Left colon (tissue), 2 donors: ENCODE measurements at places on chromosomes 12 and 14. TPM values are rescaled to one million over a fixed set of nuclear protein-coding genes. Genes with fewer than 3 reads are reported as not detected.

DNA sequence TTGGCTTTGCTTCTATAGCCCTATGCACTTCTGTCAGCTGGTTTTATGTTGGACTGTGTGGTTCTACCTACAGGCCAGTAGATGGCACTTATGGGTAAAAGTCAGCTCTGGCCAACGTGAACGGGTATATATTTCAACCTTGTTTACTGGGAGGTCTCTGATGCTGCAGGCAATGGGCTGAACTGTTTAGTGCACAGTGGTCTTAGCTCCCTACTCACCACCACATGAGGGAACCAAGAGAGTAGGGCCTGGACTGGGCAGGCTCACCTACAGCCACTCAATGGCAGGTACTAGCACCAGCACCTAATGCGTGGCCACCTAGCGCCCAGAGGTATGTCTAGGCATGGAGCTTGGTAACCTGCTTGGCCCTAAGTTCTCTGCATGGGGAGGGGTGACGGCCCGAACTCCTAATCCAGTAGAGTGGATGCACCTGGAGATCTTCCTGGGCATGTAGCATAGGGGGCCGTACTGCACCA, 481.8 kb downstream of the TMEM117 start:
- DNase-seq, result no peak

GRCh38 chr12:43676183-43676813, 82.3 kb downstream of the PUS7L start:
- DNase-seq, result no peak

- DNase-seq, result no peak
These were observed 103.1 kb upstream of the PPM1H start for GRCh38 chr12:63037746-63038712.

DNA sequence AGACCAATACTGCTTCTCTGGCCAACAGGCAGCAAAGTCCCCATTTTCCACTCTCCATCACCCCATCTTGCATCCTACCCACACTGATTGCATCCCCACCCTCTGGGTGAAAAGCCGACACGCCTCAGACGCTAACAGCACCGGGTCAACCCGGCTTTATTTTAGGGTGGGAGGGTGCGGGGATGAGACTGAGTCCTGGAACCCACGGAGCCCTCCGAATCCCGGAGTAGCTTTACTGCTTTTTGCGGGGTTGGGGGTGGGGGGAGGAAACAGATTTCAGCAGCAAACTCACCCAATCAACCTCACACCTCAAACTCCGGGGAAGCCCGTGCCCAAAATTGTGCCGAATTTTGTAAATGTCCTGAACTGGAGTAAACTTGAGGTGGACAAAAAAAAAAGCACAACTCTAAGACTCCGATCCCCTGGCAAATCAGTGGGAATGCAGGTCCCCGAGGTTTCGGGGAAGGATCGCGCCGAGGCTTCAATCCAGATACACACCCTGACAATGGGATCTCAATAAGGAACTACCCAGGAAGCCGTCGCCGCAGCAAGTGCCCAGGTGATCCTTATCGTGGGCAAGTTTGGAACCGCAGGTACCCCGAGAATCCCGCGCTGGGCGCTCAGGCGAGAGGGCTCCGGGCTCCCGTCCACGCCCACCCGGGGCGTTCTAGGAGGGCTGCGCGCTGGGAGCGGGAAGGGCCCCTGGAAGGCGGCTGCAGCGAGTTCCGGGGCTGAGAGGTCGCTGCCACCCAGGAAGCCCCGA, 1.1 kb downstream of the GCH1 start:
- no peak for DNase-seq

PUS1 gene
- 31.8 TPM for total RNA-seq

HVCN1 gene
- 1.4 TPM for total RNA-seq

DNA sequence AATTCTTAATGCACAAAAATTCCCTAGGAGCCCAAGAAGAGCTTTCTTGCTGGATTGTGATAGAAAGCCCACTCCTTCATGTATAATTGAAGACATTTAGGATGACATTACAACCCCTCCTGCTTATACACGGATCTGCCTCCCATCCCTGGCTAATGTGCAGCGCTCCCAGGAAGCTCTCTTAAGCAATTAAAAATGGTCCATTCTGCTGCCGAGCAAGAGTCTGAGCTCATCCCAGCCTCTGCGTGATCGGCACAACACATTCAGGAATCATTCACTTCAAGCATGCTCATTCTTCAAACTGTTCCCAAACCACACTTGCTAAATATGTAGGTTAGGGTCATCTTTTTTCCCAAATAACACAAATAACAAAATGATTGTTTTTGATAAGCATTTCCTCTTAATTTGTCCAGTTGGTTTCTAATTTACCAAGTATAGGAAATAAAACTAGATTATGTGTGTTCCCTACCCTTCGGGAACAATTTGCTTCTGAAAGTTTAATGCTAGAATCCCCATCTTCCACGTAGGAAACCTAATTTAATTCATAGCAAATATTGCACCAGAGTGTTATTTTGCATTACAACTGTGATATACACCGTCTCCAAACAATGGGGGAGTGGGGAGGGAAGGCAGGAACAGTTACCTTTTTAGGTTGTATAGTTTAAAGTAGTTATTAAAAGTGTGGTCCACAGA, 17.3 kb upstream of the TMEM233 start:
- no peak for DNase-seq

C14orf180 gene
- total RNA-seq, result 1.0 TPM

PPP1R36 gene
- 10.7 TPM for total RNA-seq

- peak; percentile 57 for DNase-seq
These were observed 6.6 kb downstream of the PHB2 start for GRCh38 chr12:6963791-6964413.

DNA sequence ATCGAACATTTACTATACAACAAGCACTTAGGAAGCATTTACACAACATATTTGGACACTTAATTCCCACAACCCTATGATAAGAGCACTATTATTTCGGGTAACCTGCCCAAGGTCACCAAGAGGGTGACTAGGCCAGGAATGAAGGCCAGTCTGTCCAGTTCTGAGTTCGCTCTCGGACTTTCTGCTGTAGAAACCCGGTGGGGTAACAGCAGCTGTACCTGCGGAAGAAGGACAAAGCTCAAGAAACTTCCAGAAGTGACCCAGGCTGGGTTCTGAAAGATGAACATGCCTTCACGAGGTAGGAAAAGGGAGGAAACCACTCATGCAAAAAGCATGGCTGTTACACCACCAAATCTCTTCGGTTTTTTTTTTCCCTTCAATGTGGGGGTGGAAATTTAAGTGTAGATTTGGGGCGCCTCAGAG, 10.8 kb downstream of the PLA2G1B start:
- no peak for DNase-seq

PTPN21 gene
- total RNA-seq, result 36.8 TPM

- DNase-seq, result peak; percentile 93
These were observed 64.2 kb downstream of the CLMN start for GRCh38 chr14:95255487-95255886.

GRCh38 chr12:26295001-26295400, 99.6 kb downstream of the SSPN start:
- DNase-seq, result no peak

- DNase-seq, result no peak
These were observed 96.3 kb upstream of the EVL start for GRCh38 chr14:99968941-99969340.

DNA sequence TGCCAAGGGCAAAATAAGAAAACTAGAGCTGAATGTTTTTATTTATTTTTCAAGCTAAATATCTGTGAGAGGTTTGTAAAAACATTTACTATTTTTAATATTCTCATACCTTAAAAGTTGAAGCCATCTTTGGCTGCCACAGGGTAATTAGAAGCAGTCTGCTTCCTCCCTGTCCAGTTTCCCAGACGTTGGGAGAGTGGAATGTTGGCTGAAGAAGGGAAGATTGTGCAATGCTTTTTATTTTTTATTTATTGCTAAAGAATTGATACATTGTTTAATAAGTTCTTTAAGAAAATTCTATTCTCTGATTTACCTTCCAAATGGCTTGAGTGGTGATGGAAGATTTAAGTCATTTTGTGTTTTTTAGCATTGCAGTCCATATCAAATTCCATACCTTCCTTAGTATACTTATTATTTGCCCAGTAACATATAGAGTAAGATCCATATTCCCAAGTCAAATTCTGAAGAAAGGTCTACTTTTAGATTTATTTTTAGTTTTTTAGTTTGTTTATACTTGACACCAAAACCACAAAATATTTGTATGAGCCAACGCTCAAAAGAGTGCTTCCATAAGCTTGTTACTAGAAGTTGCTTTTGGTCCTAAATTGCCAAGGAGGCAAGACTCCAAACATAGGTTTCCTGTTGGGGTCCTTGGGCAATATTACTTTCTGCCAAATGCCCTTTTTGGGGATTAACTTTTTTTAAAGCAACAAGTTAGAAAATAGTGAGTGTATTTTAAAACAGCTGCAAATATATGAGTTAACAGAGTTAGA, 124.0 kb upstream of the CPM start:
- DNase-seq, result no peak

- no peak for DNase-seq
These were observed 729 bp upstream of the GAPDH start for GRCh38 chr12:6533653-6533922.

EPYC gene
- not detected for total RNA-seq

DNA sequence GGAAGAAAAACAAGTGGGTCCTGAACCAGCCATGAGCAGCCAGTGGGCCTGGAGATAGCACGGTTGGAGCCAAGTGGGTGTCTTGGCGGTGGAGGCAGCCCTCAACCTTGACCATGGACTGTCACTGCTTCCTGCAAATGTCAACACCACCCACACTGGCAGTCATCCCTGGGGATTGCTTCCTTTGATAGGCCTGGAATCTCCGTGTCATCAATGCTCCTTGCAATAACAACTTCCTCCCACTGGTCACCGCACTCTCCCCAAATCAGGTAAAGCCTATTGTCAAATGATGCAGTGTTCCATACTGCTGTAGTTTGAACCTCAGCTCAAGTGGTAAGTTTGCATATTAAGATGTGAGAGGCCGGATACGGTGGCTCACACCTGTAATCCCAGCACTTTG, 129.1 kb downstream of the NTF3 start:
- DNase-seq, result no peak
